ENCODE measurements at places on chromosomes 7 and 10. TPM values are rescaled to one million over a fixed set of nuclear protein-coding genes. Genes with fewer than 3 reads are reported as not detected.
A peak's percentile ranks its signal among the peaks of the same experiment; 100 is the strongest.

- no peak for DNase-seq
Measured at GRCh38 chr7:37732253-37732652, 48.7 kb downstream of the GPR141 start.

- DNase-seq = no peak
Measured at GRCh38 chr7:135950972-135951371, 26.2 kb downstream of the MTPN start.

DNA sequence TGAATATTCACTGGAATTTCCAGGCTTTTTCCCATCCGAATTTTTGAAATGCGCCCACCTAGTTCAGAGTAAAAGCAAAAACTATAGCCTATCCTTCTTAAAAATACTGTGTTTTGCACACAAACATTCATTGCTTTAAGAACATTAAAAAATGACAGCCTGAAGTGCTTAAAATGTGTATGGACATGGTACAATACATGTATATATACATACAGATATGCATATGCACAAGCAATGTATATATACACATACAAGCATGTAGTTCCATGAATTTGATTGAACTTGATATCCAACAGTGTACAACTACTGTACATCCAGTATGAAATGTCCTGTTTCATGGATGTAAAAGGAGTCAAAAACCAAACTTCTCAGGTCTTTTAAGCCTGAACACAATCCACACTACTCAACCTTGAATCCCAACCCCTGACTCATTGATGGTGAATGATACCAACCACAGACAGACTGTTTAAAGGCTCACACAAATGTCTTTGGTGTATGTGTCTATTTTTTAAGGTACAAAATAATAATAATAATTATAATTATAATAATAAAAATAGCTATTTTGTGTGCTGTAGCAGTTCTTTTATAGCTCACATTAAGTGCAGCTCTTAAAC is 14.8 kb downstream of the INHBA start:
- no peak for DNase-seq

DNA sequence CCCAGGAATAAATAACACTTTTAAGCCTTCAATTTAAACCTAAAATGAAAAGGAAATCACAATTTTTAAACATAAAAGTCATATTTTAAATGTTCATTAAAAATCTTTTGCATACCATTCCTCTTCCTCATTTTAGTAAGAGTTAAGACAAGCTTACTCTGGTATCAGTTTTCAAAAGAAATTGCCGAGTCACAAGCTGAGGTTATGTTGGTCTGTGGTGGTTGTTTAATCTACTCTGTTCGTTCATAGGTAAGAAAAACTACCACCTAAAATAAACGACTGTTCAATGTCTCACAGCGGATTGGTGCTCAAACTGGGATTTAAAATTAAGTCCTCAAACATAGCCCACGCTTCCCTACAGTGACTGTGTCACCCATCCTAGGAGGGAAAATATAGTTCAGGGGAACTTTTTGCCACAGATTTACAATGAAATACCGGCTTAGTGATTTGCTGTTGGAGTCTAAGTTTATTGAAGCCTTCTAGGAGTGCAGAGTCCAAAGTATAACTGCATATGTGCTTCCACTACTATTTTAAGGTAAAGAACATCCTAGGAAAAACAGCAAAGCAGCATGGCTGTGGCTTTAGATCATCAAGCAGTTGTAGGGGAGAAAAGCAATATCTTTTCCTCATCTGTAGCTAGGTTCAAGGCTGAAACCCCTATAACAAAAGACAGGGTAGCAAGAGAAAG is 61.1 kb downstream of the GNAT3 start:
- no peak for DNase-seq

GRCh38 chr10:124020981-124021815 is 72.2 kb downstream of the CHST15 start:
- no peak for DNase-seq

DNA sequence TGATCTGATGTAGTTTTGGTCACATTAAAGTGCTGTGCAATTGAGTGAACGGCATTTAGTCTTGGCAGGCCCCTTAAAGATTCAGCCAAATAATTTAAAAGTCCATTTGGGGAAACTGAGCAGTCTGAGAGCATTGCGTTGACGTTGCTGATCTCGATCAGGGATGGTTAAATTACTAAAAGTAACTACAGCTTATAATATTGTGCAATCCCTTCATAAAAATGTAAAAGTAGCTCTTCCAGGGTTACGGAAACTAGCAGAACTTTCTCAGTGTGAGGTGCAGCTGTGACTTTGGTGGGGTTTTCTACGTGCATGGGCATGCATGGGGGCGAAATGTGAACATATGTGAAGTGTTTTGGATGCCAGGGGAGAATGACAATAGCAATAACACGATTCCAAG is 184.5 kb upstream of the RNF32 start:
- DNase-seq = no peak

GRCh38 chr10:20856484-20856883 is 40.6 kb downstream of the NEBL start:
- no peak for DNase-seq

GRCh38 chr10:133190225-133190624 is 30.2 kb downstream of the KNDC1 start:
- no peak for DNase-seq

GRCh38 chr7:101179117-101179516 is 976 bp downstream of the NAT16 start:
- no peak for DNase-seq

DNA sequence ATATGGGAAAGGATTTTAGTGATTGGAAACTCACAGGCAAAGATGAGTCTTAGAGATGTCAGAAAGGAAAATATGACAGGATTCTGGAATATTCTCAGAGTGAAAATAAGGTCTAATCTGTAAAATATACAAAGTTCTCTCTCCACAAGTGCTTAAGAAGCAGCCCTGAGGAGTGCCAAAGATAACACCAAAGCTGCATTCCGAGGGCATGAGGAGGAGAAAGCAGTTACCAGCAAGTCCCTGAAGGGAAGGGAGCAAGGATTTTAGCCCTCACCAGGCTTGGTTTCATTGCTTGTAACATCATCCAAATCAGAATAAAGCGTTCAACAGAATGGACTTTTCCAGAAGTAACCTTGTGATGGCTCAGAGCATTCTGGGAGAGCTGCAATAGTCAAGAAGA is 31.4 kb upstream of the DLX6 start:
- DNase-seq = no peak

- DNase-seq = no peak
Measured at GRCh38 chr7:140229101-140229525, 52.3 kb upstream of the KDM7A start.

GRCh38 chr7:28064437-28064836 is 116.2 kb downstream of the JAZF1 start:
- DNase-seq = no peak

- DNase-seq = no peak
Measured at GRCh38 chr7:148045521-148045920, 545.0 kb upstream of the C7orf33 start.

DNA sequence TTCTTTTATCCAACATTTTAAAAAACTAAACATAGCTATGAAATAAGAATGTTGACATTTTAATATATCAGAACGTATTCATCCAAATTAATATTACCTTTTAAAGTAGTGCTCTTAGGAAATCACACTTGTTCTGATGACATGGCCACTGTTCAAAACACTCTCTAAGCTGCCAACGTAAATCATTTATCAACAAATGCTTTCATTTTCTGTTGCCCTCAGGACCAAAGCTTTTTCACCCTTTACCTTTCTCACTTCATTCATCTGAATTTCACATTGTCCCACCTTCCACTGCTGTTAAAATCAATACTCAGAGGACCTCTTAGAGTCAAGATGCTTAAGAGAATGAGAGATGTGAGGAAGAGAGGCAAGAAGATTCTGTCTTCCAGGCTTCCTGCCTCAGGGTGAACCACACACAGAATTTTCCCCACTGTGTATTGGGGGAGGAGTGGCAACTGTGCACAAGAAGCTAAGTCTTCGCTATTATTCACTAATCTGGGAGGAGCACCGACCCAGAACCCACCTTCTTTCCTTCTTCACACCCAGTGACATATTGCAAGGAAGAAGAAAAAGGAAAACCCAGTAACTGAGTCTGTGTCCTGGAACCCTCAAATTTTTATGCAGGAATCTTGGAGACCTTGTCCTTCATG is 21.0 kb downstream of the HIBADH start:
- no peak for DNase-seq

- DNase-seq = no peak
Measured at GRCh38 chr10:15280462-15280861, 90.6 kb downstream of the FAM171A1 start.

GRCh38 chr10:118901906-118902305 is 127.6 kb upstream of the NANOS1 start:
- DNase-seq = no peak

DNA sequence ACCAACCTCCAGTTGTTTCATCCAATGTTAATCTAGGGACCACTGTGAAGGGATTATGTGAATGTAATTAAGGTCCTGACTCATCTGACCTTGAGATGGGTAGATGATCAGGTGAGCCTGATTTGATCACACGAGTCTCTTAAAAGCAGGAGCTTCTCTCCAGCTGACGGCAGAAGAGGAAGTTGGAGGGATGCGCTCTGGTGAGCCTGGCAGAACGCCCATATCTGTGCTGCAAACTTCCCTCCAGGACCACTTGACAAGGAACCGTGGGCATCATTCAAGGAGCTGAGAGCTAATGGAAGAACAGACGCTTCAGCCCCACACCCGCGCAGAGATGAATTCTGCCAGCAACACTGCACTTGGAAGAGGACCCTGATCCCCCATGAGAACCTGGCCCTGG is 642.4 kb downstream of the TNS3 start:
- DNase-seq = no peak

GRCh38 chr10:44335330-44336021 is 49.4 kb downstream of the CXCL12 start:
- no peak for DNase-seq

DNA sequence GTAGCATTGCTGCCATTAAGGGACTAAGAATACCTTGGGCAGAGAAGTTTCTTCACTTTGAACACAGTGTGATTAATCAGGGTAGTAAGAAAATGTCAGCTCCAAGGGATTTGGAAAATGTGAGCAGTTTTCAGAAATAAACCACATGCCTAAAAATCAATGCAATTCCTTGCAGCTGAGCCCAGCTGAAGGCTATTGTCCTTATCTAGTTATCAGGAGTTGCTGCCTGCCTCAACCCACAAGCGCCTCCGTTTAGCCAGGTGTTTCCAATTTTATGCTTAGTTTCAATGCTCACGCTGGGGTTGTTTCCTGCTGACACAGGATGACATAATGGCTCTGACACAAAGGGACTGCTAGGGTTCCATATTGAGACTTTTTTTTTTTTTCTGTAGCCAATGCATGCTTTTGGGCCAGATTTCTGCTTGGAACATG is 132.3 kb upstream of the ANK3 start:
- peak; percentile 21 for DNase-seq

DNA sequence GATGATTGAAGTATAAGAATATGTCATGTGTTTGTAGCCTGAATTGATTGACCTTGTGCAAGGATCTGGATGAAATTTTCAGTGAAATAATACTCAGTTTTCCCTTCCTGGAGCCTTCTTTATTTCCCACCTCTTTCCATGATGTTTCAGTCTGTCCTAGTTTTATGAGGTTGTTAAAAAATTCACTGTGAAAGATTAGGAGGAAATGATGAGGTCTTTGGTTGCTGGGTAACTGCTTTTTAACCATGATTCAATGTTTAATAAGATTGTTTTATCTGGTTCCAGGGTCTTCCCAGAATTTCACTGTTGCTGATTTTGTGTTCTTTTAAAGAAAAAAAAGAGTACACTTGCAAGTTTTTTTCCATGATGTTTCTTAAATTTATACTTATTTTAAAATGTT is 221.5 kb downstream of the MBL2 start:
- DNase-seq = no peak

DNA sequence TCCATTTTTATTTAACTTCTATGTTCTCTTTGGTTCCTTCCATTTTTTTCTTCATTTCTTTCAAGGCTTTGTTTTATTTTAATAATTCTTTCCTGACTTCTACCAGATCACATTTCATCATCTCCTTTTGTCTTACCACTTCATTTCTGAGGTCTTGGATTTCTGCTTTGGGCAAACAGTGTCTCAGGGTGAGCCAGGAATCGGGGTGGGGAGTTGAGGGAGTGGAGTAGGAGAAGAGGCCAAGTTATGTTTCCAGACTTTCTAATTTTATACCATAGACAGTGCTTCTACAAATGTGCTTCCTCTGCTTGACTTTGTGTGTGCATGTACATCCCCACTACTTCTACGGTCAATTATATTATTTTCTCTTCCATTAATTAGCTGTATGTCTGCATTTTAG is 112.1 kb downstream of the PRKG1 start:
- DNase-seq = no peak

DNA sequence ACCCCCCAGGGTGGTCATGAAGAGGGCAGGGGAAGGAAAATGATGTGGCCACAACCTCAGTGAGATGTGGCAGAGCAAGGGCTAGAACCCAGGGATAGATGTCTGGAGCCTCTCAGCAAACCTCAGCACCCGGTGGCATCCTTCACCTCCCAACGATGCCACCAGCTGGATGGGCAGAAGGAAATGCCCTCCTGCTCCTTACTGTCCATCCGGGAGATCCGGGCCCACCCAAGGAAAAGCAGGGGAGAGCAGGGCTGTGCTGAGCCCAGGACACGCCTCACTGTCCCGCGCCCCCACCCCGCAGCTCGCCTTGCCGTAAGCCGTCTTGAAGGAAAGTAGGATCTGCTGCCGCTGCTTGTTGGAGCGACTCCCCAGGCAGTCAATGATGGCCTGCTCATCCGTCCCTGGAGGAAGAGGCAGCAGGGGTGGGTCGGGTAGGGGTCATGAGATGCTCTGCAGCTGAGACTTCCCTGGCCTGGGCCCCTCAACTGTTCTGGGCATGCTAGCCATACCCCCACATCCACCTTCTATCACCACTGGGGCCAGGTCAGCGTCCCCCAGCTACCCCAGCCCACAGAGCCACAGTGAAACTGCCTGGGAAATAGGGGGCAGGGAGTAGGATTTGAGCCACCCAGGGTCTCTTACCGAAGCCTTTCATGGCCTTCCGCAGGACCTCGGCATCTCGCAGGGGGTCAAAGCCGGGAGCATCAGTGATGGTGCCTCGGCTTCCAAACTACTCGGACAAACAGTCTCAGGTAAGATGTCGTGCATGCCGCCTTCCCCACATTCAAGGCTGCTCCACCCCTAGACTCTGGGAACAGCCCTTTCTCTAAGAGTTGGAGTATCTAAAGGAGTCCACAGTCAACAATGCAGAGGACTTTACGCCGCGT is 34.3 kb downstream of the PLAC9 start:
- DNase-seq = no peak

- DNase-seq = no peak
Measured at GRCh38 chr7:132703742-132704141, 127.5 kb upstream of the PLXNA4 start.

Gene MRLN
- polyA plus RNA-seq = not detected

Gene GPER1
- 0.21 TPM for polyA plus RNA-seq

Gene IL2RA
- not detected for polyA plus RNA-seq

Gene ELFN1
- polyA plus RNA-seq = 0.03 TPM

Gene GJC3
- polyA plus RNA-seq = not detected

Gene GPR15LG
- polyA plus RNA-seq = 10.4 TPM

Gene VAX1
- polyA plus RNA-seq = not detected

Gene MAPK8
- polyA plus RNA-seq = 26.2 TPM

Gene CPA4
- 423 TPM for polyA plus RNA-seq

Gene ARMC10
- 27.4 TPM for polyA plus RNA-seq

Gene SKIDA1
- polyA plus RNA-seq = 0.13 TPM

Gene PLXNA4
- 0.09 TPM for polyA plus RNA-seq

Gene COL28A1
- polyA plus RNA-seq = 0.13 TPM
